ENCODE measurements at places on chromosomes 12 and 14. TPM values are rescaled to one million over a fixed set of nuclear protein-coding genes. Genes with fewer than 3 reads are reported as not detected.

ZNF385A gene
- 0.96 TPM for polyA plus RNA-seq

ADAM21 gene
- polyA plus RNA-seq: 0.16 TPM

MIP gene
- 0.12 TPM for polyA plus RNA-seq

AKAP3 gene
- 0.98 TPM for polyA plus RNA-seq

ZNF891 gene
- 0.47 TPM for polyA plus RNA-seq

DPF3 gene
- 3.6 TPM for polyA plus RNA-seq

MMP14 gene
- 592 TPM for polyA plus RNA-seq

CLEC9A gene
- polyA plus RNA-seq: not detected

ABCC9 gene
- 9.4 TPM for polyA plus RNA-seq

RDH5 gene
- polyA plus RNA-seq: 6.2 TPM

PZP gene
- not detected for polyA plus RNA-seq

GRIP1 gene
- polyA plus RNA-seq: 0.88 TPM

MYH6 gene
- not detected for polyA plus RNA-seq

KRT81 gene
- 24.7 TPM for polyA plus RNA-seq

Data from BJ (cell line).